Left kidney (tissue), 8 donors: ENCODE measurements at places on chromosomes 12 and 14. TPM values are rescaled to one million over a fixed set of nuclear protein-coding genes. Genes with fewer than 3 reads are reported as not detected.

C14orf119 gene
- 76.1 TPM for polyA plus RNA-seq

MYH6 gene
- polyA plus RNA-seq = 0.13 TPM

VWF gene
- polyA plus RNA-seq = 8.2 TPM

CDC42BPB gene
- 88.6 TPM for polyA plus RNA-seq

AKAP3 gene
- polyA plus RNA-seq = 2.6 TPM

GRCh38 chr14:90665321-90666000 lies 150.8 kb downstream of the TTC7B start:
- DNase-seq = no peak

DNA sequence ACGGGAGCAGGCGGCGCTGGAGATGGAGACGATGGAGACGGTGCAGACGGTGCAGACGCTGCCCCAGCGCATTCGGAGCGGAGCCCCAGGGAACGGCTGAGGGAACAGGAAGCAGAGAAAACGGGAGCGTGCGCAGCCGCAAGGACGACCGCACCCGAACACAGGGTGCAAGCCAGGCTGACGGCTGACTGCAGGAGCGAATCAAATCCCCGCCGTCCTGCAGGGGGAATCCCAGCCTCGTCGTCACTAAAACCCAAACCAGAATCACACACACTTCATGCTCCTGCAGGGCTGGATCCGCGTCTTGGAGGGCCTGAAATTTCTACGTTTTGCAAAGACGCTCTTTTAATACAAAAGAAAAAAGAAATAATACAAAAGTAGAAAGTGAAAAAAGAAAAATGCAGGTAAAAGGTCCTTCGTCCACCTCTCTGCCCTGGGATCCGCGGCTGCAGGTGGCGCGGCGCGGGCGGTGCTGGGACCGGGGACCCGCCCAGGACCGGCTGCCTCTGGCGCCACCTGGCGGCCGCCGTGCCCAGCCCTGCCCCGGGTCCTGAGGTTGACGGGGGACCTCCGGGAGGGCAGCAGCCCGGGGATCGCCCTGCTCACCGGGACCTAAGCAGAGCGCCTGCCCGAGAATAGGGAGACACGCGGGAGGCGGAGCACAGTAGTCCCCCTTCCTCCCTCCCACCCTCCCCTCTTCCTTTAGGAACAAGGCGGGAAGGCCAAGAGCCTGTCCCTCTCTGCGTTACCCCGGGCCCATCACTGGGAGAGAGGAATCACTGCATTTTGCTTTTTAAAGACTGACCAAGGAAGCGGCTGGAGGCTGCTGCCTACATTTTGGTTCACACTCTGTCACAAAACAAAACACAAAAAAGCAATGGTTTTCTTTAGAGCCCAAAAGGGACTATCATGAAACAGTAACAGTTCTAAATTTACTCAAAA lies 20.1 kb downstream of the STX2 start:
- DNase-seq = no peak

- no peak for DNase-seq
Observed at GRCh38 chr12:22981711-22982110, 356.7 kb downstream of the ETNK1 start.

GRCh38 chr12:104026841-104027599 lies 23.0 kb downstream of the GLT8D2 start:
- no peak for DNase-seq

DNA sequence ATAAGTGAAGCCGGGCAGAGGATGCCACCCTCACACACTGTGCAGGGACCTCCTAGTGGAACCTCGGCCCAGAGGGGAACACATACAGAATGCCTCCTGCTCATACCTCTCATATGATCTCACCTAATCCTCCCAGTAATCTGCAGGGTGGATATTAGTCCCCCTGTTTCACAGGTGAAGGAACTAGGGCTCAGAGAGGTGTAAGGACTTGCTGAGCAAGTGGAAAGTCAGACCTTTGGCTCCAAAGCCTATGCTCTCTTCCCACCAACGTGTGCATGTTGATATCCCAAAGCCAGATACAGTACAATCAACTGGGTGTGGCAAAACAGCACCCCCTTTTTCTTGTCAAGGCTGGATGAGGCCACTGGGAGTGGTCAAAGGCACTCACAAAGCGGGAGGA lies 4.2 kb downstream of the MYH6 start:
- no peak for DNase-seq

DNA sequence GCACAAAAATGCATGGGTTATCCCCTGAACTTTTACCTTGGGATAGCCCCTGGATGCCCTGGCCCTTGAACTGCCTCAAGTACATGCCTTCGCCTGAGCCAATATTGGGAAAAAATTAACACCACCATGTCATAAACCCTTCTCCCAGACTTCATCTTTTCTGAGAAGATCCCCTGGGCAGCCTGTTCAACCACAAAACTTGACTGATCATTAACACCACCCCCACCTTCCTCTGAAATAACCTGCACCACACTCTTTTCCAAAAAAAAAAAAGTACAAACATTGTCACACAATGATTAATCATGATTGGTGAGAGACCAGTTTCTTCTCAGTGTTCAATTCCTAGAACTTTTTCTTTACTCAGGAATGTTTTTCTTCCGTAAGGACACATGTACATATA lies 217.9 kb downstream of the PAX9 start:
- DNase-seq = no peak

GRCh38 chr14:102727336-102728095 lies 49.7 kb upstream of the TRAF3 start:
- no peak for DNase-seq
